Stomach (tissue), 19 donors: ENCODE measurements at places on chromosomes 3 and 15. TPM values are rescaled to one million over a fixed set of nuclear protein-coding genes. Genes with fewer than 3 reads are reported as not detected.

FOXL2 gene
- total RNA-seq: not detected

CASR gene
- total RNA-seq: 3.0 TPM

- no peak for DNase-seq
These were observed 24.2 kb downstream of the NPTN start for GRCh38 chr15:73608941-73609340.

- no peak for DNase-seq
These were observed 385.3 kb downstream of the PDCD6IP start for GRCh38 chr3:34183611-34184340.

- peak; percentile 28 for DNase-seq
These were observed 1.7 kb downstream of the ATG7 start for GRCh38 chr3:11273891-11274291.

DNA sequence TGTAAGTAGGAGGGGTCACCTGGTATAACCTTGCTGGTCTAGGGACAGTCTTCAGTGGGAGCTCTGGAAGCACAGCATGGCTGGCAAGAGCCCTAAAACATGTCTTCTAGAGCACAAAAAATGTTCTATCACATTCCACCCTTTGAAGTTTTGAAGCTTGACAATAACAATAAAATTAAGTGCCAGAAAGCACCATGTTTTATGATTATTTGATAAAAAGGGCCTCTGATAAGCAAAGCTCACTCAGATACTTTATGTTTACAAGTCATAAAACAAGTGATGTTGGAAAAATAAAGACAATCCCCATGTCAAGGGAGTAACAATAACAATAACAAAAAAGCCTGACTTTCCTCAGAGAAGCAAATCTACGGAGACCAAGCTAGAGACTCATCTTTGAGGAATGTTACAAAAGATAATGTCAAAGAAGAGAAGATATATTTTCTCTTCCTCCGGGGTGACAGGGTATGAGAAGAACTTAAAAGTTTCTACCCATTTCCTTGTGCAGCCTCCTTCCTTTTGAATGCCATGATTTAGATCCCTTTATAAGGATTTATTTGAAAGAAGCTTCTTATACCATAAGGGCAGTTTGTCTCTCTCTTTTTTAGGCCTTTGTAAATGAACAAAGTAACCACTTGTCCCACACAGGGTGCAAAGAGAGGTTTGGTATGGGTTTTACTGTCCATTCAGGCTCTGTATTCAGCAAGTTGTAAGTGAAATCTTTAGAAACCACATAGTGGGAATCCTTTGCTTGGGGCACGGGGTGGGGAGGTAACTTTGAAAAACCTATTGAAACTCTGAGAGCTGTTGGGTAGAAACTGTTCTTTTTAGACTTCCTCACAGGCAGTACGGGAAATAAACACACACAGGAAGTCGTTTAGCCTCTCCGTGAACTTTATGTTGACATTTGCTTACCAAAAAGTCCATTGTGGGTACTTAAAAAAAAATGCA, 109.6 kb upstream of the RBMS3 start:
- no peak for DNase-seq

- no peak for DNase-seq
These were observed 12.8 kb downstream of the PAK6 start for GRCh38 chr15:40251486-40252140.

GRCh38 chr3:138950006-138950644, 3.1 kb downstream of the FOXL2NB start:
- no peak for DNase-seq

GRCh38 chr3:10471054-10471688, 34.2 kb downstream of the ATP2B2 start:
- peak; percentile 47 for DNase-seq
